ENCODE measurements at places on chromosomes 4 and X.

DNA sequence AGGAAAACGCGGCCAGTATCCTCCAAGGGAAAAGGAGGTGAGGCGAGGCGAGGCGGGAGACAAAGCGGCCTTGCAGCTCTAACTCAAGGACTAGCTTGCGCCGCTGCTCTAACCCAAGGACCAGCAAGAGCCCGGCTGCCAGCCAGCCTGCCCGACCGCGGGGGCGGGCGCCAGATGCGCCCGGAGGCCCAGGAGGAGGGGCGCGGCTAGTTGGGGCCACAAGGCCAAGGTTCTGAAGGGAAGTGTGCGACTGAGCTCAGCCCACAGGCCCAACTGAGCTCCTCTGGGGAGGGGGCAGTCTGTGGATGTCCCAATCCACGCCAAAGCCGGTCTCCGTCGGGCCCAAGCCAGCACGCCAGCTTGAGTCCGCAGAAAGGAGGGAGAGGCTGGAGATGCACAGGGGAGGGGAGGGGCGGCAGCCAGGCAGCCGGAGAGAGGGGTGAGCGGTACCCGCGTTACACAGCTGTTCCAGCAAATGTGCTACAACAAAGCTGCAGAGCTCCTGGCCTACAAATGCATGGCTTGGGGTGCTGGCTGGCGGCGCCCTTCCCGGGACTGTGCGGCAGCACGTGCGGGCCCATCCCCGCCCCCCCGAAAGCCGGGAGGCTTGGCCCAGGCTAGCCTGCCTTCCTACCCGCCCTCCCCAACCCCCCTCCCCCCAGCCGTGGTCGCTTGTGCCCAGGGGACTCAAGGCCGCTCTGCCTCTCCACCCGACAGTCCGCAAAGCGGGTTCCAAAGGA lies 637 bp downstream of the AMER1 start:
- no peaks in the 10 kb centered on the region for H3K36me3 ChIP-seq
- DNase-seq: no peak
- H3K27me3 ChIP-seq: no peaks in the 10 kb centered on the region

- no peaks in the 10 kb centered on the region for H3K4me1 ChIP-seq
- H3K4me3 ChIP-seq: no peak overlapping the region
- DNase-seq: no peak
- no peaks in the 10 kb centered on the region for H3K36me3 ChIP-seq
These were observed 114.6 kb downstream of the UBE2K start for GRCh38 chr4:39812500-39812899.

DNA sequence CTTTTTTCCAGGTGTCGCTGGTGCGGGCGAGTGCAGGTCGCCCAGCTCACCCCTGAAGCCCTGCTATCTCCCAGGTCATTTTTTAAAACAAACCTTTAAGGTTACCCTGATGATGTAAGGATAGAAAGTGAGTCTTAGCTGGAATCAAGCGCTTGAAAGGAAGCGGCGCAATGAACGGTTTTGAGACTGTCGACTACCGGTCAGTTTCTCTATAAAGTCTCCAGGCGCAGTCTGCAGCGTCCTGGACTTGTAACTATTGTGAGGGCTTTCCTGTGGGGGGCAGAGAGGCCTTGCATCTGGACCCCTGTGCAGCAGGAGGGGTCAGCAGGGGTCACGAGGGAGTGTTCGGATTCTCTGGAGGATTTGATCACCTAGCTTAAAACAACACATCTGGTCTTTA lies 1.6 kb downstream of the KIT start:
- H3K27me3 ChIP-seq: no peaks in the 10 kb centered on the region
- H3K27ac ChIP-seq: no peak overlapping the region
- H3K4me1 ChIP-seq: no peaks in the 10 kb centered on the region
- H3K4me3 ChIP-seq: no peak overlapping the region
- no peak for DNase-seq

GRCh38 chrX:39304746-39305145 lies 503.5 kb downstream of the MID1IP1 start:
- no peak overlapping the region for H3K4me3 ChIP-seq
- DNase-seq: no peak
- no peaks in the 10 kb centered on the region for H3K4me1 ChIP-seq

- peaks cover 12% of the 10 kb centered on the region for H3K4me1 ChIP-seq
- DNase-seq: no peak
- no peaks in the 10 kb centered on the region for H3K27me3 ChIP-seq
- H3K36me3 ChIP-seq: no peaks in the 10 kb centered on the region
These were observed 280.8 kb downstream of the ANKRD50 start for GRCh38 chr4:124431653-124432192.

GRCh38 chr4:137635108-137635507 lies 102.8 kb upstream of the PCDH18 start:
- no peak overlapping the region for H3K27ac ChIP-seq
- no peaks in the 10 kb centered on the region for H3K4me1 ChIP-seq
- no peaks in the 10 kb centered on the region for H3K27me3 ChIP-seq
- no peaks in the 10 kb centered on the region for H3K36me3 ChIP-seq
- H3K4me3 ChIP-seq: no peak overlapping the region
- DNase-seq: no peak

DNA sequence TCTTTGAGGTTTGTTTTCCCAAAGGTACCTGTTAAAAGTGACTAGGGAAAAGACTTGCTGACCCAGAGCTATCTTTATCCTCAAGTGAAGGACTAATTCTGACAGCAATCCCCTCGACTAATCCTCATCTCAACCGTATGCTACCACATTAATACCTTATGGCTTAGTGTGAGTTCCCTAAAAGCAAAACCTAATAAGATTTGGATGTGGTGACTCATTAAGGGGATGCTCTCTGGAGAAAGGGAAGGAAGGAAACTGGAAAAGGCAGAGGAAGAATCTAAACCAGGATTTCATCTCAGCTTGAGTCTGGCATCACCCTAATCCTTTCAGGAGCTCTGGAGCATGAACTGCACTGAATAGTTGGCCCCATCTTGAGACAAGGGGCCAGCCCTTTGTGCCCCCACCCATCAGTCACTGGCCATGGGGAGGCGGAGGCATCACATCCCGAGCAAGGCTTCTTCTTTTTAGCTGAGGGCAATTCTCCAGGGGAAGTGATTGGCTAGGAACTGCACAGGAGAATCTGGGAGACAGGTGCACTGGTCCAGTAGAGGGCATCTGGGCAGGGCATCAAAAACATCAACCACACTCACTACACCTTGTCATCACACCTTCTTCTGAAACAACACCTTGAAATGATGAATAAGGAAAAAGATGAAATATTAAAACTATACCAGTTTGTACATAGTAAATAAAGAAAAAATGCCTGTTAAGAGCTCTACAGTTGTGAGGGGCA lies 6.9 kb upstream of the BBS7 start:
- DNase-seq: no peak
- no peak overlapping the region for H3K4me3 ChIP-seq
- no peaks in the 10 kb centered on the region for H3K36me3 ChIP-seq
- no peak overlapping the region for H3K27ac ChIP-seq
- H3K4me1 ChIP-seq: no peaks in the 10 kb centered on the region
- H3K27me3 ChIP-seq: no peaks in the 10 kb centered on the region

- peaks cover 38% of the 10 kb centered on the region for H3K4me1 ChIP-seq
- no peak overlapping the region for H3K4me3 ChIP-seq
- peak overlapping the region; percentile 84 for H3K27ac ChIP-seq
- no peak for DNase-seq
- no peaks in the 10 kb centered on the region for H3K27me3 ChIP-seq
- H3K36me3 ChIP-seq: no peaks in the 10 kb centered on the region
These were observed 44.4 kb upstream of the STAG2 start for GRCh38 chrX:123917069-123917468.

DNA sequence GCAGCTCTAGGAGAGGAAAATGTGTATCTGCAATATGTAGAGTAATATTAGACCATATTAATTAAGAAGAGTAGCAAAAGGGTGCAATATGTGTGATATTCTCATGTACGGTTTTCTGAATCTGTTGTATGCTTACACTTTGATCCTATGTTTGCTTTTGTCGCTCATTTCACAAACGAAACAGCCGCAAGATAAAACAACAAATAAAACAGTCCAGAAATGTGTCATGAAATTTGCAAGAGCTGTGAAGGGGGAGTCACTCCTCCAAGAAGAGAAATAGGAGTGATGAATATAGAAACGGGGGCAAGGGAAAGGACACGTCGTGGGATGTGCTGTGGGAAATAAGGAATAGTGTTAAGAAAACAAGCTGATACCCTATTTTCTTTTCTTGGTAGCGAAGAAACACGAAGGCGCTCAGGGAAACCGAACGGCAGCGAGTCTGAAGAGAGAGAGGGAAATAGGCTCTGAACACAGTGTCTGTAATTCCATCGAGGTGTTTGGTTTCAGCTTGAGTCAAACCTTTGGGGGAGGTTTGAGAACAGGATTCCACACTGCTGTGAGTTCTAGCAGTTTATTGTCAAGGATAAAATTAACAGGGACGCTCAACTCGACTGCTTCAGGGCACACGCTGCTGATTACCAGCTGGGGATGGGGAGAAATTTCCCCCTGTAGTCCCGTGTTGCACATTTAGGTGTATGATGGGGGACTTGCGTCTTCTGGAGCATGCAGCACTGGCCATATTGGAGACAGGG lies 595.6 kb upstream of the TENM3 start:
- no peak overlapping the region for H3K27ac ChIP-seq
- no peak for DNase-seq
- H3K27me3 ChIP-seq: peaks cover 14% of the 10 kb centered on the region
- no peaks in the 10 kb centered on the region for H3K4me1 ChIP-seq
- H3K4me3 ChIP-seq: no peak overlapping the region

GRCh38 chr4:6417516-6418050 lies 54.8 kb downstream of the PPP2R2C start:
- no peaks in the 10 kb centered on the region for H3K4me1 ChIP-seq
- no peaks in the 10 kb centered on the region for H3K36me3 ChIP-seq
- no peaks in the 10 kb centered on the region for H3K27me3 ChIP-seq
- H3K27ac ChIP-seq: no peak overlapping the region

DNA sequence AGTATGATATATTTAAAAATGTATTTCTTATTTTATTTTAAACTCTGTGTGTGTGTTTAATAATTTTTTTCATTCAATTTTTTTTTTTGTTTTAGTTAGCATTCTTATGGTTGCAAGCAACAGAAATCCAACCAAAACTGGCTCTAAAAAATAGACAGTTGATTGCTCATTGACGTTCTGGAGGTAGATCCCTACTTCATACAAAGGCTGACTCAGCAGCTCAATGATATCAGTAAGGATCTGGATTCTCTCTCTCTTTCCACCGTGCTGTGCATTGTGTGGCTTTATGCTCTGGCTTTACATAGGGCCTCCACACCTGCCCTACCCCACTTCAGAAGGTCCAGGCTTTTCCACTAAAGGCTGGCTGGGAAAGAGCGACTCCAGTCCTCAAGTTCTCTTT lies 117.8 kb downstream of the UCHL1 start:
- no peaks in the 10 kb centered on the region for H3K27me3 ChIP-seq
- no peak for DNase-seq
- H3K4me1 ChIP-seq: peaks cover 17% of the 10 kb centered on the region

- H3K27me3 ChIP-seq: no peaks in the 10 kb centered on the region
- H3K4me1 ChIP-seq: no peaks in the 10 kb centered on the region
- H3K36me3 ChIP-seq: no peaks in the 10 kb centered on the region
These were observed 64.4 kb downstream of the RPS3A start for GRCh38 chr4:151163855-151164254.

DNA sequence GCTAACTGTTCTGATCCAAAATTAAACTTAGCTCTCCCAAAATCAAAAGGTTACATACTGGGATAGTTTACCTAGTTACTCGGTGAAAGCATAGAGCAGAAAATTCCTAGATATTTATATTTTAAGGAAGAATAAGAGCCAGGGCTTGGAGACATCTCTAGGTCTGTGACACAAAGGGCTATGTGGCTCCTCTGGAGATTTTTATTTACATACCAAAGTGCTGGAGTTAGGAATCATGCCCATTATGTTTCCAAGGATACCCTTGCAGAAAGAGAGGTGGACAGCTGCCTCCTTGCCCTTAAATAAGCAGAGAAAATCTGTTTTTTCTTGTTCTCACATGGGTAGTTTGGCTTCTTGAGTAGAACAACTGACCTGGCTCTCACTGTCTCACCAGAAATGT lies 9.0 kb downstream of the COX7B2 start:
- no peak overlapping the region for H3K4me3 ChIP-seq
- no peaks in the 10 kb centered on the region for H3K36me3 ChIP-seq
- H3K27ac ChIP-seq: no peak overlapping the region
- H3K27me3 ChIP-seq: no peaks in the 10 kb centered on the region
- H3K4me1 ChIP-seq: no peaks in the 10 kb centered on the region

GRCh38 chr4:26566133-26566532 lies 17.8 kb upstream of the TBC1D19 start:
- no peaks in the 10 kb centered on the region for H3K27me3 ChIP-seq
- peaks cover 26% of the 10 kb centered on the region for H3K4me1 ChIP-seq
- DNase-seq: no peak
- H3K4me3 ChIP-seq: no peak overlapping the region
- no peaks in the 10 kb centered on the region for H3K36me3 ChIP-seq

DNA sequence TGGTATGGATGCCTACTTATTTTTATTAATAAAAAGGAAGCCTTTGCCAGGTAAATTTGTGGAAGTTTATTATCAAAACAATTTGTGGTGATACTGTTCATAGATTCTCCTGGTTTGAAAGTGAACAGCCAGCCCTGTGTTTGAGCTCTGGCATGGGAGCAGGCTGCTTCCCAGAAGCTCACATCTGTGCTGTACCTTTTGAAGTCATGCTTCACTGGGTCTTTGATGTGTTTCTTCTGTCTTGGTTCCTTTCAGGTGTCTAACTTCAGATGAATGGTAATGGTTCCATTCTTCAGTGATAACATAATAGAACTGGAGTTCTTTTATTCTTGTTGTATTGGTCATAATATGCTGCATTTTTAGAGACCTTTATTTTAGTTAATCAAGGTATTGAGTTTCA lies 85.5 kb downstream of the BMPR1B start:
- no peaks in the 10 kb centered on the region for H3K27me3 ChIP-seq
- H3K4me3 ChIP-seq: no peak overlapping the region
- no peaks in the 10 kb centered on the region for H3K4me1 ChIP-seq
- H3K27ac ChIP-seq: no peak overlapping the region
- H3K36me3 ChIP-seq: no peaks in the 10 kb centered on the region

DNA sequence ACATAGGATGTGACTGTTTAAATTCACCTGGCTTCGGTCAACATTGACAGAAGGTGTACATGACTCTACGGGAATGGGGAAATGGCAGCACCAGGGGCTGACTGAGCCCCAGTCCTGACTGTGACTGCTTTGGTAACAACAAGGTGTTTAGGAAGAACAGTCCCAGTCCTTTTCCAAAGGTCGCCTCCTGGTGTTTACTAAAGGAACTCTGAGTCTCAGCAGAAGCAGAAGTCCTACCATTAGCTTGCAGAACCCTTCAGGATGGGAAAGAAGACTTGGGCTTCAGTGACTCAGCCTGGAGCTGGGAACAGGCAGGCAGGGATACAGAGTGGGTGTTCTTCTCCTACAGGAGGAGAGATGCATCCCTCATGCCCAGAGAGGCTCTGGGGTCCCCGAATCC lies 103.3 kb downstream of the MGST2 start:
- H3K27me3 ChIP-seq: no peaks in the 10 kb centered on the region
- DNase-seq: no peak
- H3K27ac ChIP-seq: no peak overlapping the region
- no peaks in the 10 kb centered on the region for H3K36me3 ChIP-seq
- no peaks in the 10 kb centered on the region for H3K4me1 ChIP-seq

GRCh38 chr4:106247600-106247999 lies 68.4 kb downstream of the TBCK start:
- DNase-seq: no peak
- no peak overlapping the region for H3K4me3 ChIP-seq
- H3K27me3 ChIP-seq: no peaks in the 10 kb centered on the region

GRCh38 chrX:154046940-154047610 lies 27.4 kb upstream of the IRAK1 start:
- no peak for DNase-seq
- no peaks in the 10 kb centered on the region for H3K27me3 ChIP-seq
- H3K4me1 ChIP-seq: 0 out of 2 replicates have a peak, but pooled peaks cover 3% of the 10 kb centered on the region
- no peaks in the 10 kb centered on the region for H3K36me3 ChIP-seq
- no peak overlapping the region for H3K27ac ChIP-seq
- H3K4me3 ChIP-seq: no peak overlapping the region
